Activated CD8-positive, alpha-beta memory T cell treated with anti-CD3 and anti-CD28 coated beads, Interleukin-2, amount 10 ng/mL, durations not matched to agents 7 days and 5 days (primary cell): ENCODE measurements at places on chromosomes 4 and X. TPM values are rescaled to one million over a fixed set of nuclear protein-coding genes. Genes with fewer than 3 reads are reported as not detected.

DNA sequence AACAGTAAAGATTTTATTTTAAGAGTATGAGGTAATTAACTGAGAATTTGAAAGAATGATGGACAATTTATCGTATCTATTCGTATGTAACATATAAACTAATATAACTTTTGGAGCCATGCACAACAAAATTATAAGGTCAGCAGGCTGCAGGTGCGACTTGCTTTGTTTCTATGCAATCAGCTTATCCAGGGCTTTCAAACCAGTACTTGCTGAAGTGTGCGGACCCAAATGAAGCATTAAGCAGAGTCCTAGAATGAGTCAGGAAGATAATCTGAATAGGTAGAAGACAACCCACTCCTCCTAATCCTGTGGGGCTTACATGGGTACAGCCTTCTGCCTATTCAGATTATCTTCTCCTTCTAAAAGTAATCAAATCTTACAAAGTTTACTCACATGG is 2.1 kb downstream of the NSD2 start:
- DNase-seq: no peak

GRCh38 chr4:126778348-126778747 is 854.4 kb upstream of the INTU start:
- DNase-seq: no peak

- DNase-seq: no peak
These were observed 155.6 kb upstream of the CXCL13 start for GRCh38 chr4:77450006-77450405.

GRCh38 chrX:46913667-46914066 is 1.4 kb downstream of the JADE3 start:
- no peak for DNase-seq

- peak; percentile 37 for DNase-seq
These were observed 5.1 kb downstream of the MXD4 start for GRCh38 chr4:2256781-2257191.

DNA sequence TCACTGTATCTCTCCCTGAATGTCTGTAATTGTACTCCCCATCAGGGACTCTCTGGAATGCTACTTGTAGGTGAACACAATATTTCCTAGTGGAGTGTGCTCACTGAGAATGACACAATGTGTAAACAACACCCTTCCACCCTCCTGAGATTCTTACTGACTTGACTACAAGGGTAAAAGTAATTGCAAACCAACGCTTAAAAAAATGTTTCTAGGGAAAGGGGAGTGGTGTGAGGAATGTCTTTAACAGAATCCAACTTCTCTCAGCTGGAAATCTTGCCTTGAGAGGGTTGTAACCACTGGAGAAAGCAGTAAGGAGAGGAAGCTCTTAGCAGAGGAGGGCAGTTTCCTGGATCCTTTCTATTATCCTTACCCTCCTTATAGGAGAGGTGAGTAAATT is 5.1 kb upstream of the RAPGEF2 start:
- no peak for DNase-seq

GRCh38 chr4:21976166-21976565 is 27.6 kb upstream of the KCNIP4 start:
- no peak for DNase-seq

DNA sequence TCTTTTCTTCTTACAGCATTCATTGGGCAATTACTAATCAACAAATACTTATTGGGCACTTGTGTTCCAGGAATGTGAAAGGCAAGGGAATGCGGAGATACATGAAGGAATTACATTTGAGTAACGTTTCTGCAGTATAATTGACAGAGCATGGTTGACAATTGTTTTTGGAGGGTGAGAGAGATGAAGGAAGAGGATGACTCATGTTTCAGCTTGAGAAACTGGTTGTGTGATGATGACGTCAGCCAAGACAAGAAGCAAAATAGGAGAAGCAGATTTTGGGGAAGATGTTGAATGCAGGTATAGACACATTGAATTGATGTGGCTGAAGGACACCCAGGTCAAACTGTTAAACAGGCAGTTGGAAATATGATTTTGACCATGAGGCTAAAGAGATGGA is 8.0 kb upstream of the CPEB2 start:
- DNase-seq: no peak

DNA sequence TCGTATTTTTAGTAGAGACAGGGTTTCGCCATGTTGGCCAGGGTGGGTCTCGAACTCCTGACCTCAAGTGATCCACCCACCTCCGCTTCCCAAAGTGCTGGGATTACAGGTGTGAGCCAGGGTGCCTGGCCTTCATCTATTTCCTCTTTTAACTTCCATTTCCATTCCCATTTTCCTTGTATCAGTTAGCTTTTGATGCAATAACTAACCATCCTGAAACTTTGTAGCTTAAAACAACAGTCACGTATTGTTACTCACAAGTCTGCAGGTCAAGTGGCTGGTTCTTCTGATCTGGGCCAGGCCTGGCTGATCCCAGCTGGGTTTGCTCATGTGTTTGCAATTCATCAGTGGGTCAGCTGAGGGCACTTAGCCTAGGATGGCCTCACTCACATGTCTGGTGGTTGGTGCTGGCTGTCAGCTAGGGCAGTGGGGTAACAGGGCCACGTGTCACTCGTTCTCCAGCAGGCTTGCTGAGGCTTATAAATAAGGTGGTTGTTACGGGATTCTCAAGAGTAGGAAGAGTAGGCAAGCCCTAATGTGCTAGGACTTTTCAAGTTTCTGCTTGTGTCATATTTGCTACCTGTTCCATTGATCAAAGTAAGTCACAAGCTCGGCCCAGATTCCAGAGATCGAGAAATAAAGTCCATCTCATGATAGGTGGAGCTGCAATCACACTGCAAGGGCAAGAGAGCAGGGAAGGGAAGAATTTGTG is 88.2 kb downstream of the SOWAHB start:
- DNase-seq: no peak

DNA sequence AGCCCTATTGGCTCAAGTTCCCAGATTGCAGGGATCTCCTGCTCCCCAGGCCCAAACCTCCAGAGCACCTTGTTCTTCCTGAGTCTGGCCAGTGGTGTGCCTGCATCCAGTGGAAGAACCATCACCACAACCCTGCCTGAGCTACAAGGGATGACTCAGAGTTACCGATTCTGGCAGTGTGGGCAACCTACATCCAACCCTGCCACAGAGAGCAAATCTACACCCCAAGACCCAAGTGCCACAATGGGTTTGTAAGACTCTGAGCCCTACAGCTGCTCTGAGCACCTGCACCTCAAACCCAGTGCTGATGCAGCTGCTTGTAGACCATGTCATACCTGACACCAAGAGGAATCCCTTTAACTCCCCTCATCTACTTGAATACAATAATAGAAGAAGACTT is 110.0 kb downstream of the SOWAHB start:
- no peak for DNase-seq

- no peak for DNase-seq
These were observed 12.0 kb downstream of the C4orf54 start for GRCh38 chr4:99645638-99646037.

GRCh38 chrX:84415140-84415539 is 87.1 kb downstream of the HDX start:
- no peak for DNase-seq

DNA sequence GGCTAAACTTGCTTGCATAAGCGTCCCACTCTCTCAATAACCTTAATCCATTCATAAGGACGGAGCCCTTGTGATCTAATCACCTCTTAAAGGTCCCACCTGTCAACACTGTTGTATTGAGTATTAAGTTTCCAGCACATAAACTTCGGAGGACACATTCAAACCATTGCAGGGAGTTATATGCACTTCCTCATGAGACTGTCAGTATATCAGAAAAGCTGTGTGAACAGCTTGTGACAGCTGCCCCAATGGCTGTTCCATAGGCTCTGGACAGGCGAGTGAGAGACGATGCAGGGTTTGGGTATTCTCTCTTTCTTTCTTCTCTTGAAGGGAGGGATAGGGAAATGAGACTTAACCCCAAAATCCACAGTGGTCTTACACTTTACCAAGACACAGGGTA is 64.2 kb upstream of the RPL34 start:
- DNase-seq: no peak

NAP1L3 gene
- 0.47 TPM for total RNA-seq
